ENCODE measurements at places on chromosomes 4 and X. TPM values are rescaled to one million over a fixed set of nuclear protein-coding genes. Genes with fewer than 3 reads are reported as not detected.

MGARP gene
- polyA plus RNA-seq: 0.07 TPM

C4orf51 gene
- not detected for polyA plus RNA-seq

CASK gene
- 8.5 TPM for polyA plus RNA-seq

SSX2 gene
- polyA plus RNA-seq: not detected

RNF150 gene
- 0.82 TPM for polyA plus RNA-seq

ARMCX1 gene
- 12.3 TPM for polyA plus RNA-seq

ZCCHC18 gene
- polyA plus RNA-seq: 0.52 TPM

BANK1 gene
- polyA plus RNA-seq: 1.0 TPM
